ENCODE measurements at places on chromosomes 1 and 21.

DNA sequence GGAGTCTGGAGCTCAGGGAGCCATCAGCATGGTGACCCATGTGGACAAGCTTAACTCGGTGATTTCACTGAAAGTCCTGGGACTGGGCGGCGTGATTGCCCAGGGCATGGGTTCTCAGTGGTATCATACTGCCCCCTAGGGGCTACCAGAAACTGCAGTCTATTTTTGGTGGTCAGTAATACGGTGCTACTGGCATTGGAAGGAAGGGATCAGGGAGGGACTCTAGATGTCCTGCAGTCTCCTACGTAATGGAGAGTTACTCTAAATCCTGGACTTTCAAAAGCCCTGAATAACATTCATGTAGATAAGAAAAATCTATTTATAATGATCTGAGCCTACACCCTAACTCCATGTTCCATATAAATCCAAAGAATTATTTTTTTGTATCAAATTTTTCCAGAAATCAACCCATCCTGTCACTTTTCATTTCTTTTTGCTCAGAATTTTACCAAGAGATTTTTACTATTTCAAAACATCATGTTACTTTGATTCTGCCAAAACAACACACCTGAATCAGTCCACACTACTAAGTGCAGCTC is 37.3 kb downstream of the PABPC4 start:
- no peak for DNase-seq

DNA sequence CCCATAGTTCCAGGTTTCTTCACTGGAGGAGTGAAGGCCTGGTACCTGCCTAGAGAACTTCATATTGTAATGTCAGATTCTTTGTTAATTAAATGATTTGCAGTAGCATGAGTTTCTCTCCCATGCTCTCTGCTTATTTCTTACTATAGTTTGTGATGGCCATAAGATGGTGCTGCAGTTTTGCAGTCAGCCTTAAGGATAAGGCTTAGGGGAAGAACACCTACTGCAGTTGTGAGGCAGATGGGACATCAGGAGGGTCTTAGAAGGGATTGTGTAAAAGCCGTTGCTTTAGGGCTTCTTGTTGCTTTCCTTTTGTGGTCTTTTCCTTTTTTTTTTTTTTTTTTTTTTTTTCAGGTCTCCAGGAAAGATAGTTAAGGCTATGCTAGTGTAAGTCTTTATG is 61.8 kb downstream of the MACF1 start:
- no peak for DNase-seq

DNA sequence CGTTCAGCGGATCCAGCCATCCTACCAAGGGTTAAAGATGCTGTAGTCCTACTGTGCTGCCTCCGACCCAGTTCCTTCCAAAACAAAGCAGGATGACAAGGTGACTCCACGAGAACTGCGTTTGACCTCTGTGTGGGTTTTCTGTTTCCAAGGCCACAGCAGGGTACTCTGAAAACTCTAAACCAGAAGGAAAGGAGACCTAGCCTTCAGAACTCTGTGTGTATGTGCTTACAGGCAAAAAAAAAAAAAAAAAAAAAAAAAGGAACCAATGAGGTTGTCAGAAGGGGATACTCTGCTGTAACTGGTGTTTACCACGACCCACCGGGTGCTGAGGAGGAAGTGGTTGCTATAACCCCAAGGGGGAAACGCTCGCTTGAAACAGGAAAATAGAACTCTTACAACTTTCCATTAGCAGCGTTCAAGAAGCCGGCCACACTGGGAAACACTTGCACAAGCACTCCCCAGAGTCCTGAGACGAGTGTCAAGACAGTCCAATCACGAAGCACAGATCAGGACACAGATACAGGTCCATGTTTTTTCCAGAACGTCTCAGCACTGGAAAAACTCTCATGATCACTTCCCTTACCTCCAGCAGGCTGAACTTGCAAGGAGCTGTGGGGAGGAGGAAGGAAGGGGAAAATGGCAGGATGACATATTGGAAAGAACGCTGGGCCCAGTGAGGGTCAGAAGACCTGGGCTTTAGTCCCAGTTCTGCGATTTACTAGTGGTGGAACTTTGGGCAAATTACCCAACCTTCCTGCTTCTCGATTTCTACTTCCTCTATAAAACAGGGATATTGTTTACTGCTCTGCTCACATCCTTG is 64.0 kb downstream of the ITPKB start:
- peak; percentile 61 for DNase-seq

GRCh38 chr1:161725908-161726472 is 4.6 kb downstream of the FCRLB start:
- peak; percentile 9 for DNase-seq

DNA sequence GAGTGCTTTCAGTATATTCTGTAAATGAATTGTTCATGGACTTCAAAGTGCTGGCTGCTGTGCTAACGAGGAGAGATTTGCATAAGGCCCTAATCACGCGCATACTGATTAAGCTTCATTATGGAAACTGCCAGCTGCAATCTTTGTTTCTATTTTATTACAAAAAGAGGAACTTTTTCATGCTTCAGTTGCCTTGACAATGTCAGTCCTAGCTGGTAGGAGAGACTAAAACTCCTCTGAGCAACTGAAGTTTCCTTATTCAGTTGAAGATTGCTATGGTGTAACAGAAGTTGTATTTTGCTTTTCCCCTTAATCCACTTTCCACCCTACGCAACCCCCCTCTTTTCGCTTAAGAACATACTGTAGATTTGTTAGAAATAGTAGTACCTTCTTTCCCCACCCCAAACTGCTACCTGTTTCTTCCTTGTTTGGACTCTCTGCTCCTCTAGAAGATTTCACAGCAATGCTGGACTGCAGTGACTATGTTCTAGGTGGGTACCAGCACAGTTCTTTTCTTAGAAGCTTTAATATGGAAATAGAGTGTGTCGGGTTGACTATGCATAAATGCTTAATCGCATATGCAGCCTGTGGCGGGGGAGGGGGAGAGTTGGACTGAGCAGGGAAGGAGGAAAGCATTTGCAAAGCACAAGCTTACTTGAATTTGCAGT is 108.3 kb downstream of the POU2F1 start:
- no peak for DNase-seq

Data from activated T-helper 1 cell treated with Interleukin-2 at 50 U/mL for 16 hours (primary cell).